ENCODE measurements at places on chromosomes 2 and 18.

DNA sequence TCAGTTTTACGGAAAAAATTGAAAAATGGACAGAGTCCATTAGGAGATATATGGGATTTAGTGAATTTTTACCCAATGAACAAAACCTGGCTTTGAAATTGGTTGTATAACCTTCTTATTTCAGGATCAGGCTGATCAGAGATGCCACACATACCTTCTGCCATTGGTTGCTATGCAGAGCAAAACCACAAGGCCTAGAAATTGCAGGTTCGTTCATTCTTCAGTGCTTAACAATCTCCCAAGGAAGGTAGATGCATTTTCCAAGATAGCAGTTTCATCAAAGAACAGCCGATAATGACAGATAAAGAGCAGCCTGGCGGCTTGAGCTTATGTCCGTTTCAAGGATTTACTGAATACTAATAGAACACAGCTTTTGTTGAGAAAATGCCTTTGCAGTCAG lies 868.8 kb downstream of the EPHA4 start:
- no peak for DNase-seq

GRCh38 chr2:230129343-230129742 lies 60.6 kb upstream of the SLC16A14 start:
- no peak for DNase-seq

DNA sequence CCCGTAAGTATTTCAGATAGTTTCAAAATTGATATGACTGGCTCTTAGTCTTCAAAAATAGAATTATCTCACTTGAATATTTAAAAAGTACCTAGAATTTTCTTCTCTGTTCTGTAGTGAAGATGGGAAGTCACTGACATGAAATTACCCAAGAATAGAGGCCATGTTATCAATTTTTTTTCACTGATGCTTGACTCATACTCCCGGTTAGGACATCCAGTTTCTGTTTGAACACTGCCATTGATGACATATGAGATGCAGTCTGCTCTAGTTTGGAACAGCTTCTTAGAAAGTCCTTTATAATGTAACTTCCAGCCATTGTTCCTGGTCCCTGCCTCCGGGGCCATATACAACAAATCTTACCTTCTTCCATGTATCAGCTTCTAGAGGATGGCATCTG lies 26.0 kb downstream of the MAP3K20 start:
- peak; percentile 50 for DNase-seq

GRCh38 chr18:28189400-28190239 lies 12.7 kb upstream of the CDH2 start:
- DNase-seq: no peak

DNA sequence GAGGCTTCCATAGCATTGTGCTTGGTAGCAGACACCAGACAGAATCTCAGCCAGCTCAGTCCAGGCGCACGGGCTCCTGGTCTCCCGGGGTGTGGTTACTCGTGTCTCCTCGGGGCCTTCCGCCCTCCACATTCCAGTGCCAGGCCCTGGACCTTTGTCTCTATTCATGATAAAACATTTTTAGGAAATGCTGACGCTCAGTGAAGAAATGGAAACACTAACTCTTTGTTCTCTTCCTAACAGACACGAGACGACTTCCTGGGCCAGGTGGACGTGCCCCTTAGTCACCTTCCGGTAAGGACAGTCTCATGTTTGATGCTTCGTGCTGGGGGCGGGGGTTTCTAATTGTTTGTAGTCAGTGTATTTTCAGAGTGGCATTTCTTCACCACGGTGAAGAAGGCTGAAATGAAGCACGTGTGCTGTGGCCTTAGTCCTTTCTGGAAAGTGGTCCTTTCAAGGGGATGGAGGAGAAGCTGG lies 271.8 kb downstream of the NEDD4L start:
- DNase-seq: no peak

DNA sequence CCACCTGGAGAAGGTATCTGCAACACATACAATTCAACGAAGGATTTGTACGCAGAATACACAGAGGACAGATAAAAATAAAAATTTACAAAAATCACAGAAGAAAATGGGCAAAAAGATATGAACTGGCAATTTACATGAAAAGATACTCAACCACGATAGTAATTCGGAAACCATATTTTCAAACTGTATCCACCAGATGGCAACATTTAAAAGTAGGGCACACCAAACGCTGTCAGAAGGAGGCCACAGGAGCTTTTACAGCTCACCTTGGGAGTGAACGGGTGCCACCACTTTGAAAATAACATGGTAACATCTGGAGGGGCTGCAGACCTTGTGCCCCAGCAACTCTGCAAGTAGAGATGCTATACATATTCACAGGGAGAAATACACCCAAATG lies 9.8 kb downstream of the KIF1A start:
- no peak for DNase-seq

GRCh38 chr2:128986867-128987268 lies 668.2 kb upstream of the HS6ST1 start:
- DNase-seq: no peak

DNA sequence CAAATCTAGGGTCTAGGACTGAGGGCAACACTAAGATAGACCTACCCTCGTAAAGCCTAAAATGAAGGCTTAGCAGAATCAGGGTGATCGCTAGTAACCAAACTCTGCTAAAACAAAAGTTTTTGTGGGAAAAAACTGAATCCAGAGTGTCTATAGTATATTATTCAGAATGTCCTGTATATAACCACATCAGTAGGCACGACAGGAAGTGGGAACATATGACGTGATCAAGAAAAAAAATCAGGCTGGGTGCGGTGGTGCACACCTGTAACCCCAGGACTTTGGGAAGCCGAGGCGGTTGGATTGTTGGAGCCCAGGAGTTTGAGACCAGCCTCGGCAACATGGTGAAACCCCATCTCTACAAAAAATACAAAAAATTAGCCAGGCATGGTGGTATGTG lies 106.1 kb downstream of the UGGT1 start:
- no peak for DNase-seq

DNA sequence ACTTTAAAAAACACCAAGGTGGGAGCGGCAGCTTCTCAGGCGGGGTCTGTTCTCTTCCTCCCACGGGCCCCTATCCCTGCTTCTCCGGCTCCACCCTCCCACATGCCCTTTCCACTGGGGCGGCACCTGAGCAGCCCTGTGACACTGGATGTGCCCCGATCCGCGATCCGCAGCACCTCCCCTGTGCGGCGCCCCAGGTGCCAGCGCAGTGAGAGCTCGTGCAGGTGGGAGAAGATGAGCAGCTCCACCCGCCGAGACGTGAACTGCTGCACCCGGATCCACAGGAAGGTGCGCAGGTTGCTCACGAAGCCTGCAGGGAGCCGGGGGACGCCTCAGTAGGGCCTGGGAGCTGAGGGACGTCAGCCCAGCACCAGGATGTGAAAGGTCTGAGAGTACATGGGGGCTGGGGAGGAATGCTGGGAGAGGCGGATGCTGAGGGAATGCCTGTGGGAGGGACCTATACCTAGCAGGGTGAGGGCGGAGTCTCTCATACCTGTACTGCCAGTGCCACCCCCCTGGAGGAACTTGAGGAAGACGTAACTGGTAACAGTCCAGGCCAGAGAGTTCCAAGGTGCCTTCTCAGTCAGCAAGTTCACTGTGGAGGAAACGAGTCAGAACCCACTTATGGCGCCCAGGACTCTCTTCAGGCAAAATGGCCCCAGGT lies 2.8 kb downstream of the ABCB6 start:
- DNase-seq: no peak

GRCh38 chr2:237253046-237253702 lies 160.8 kb downstream of the COL6A3 start:
- DNase-seq: no peak

- no peak for DNase-seq
Measured at GRCh38 chr2:239762655-239763269, 262.4 kb downstream of the NDUFA10 start.

GRCh38 chr2:128686881-128687555 lies 368.4 kb upstream of the HS6ST1 start:
- no peak for DNase-seq

DNA sequence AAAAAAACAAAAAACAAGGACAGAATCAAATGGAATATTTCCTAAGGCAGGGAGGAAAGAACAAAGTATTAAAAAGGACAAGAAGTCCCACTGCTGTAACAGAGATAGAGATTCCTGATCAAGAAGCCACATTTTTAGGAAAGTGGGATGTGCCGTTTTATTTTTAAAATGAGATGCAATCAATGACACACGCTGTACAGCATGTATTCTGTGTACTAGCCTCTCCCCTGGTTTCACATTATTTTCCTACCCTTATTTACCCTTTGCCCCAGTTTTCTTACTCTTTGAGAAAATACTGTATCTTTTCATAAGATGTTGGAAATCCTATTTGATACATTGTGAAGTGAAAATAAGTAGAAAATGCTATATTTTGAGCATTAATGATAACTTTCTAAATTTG lies 45.8 kb downstream of the E2F6 start:
- no peak for DNase-seq

- DNase-seq: peak; percentile 16
Measured at GRCh38 chr18:31685097-31686082, 1.0 kb upstream of the B4GALT6 start.

- DNase-seq: peak; percentile 24
Measured at GRCh38 chr2:65129286-65129825, 550 bp downstream of the RAB1A start.

- no peak for DNase-seq
Measured at GRCh38 chr2:18067588-18068384, 189.3 kb downstream of the KCNS3 start.
